ENCODE measurements at places on chromosomes 6 and 20. TPM values are rescaled to one million over a fixed set of nuclear protein-coding genes. Genes with fewer than 3 reads are reported as not detected.

Gene PTPRK
- 133 TPM for total RNA-seq

Gene UBD
- total RNA-seq: 7.8 TPM

Gene ASIP
- total RNA-seq: not detected

Gene HRH3
- total RNA-seq: not detected

Gene SERINC1
- total RNA-seq: 309 TPM

Gene ZNF341
- total RNA-seq: 0.86 TPM

Gene SPDEF
- not detected for total RNA-seq

Gene SLC17A2
- not detected for total RNA-seq

Gene BAK1
- total RNA-seq: 21.1 TPM

Gene TRDN
- not detected for total RNA-seq

Gene GNRH2
- total RNA-seq: 0.09 TPM

Gene GCLC
- total RNA-seq: 33.9 TPM

Gene TMC2
- total RNA-seq: not detected

Gene SSTR4
- not detected for total RNA-seq

Gene TREML2
- total RNA-seq: not detected

Gene HLA-G
- total RNA-seq: not detected

Gene NKAIN2
- not detected for total RNA-seq

Gene OR2H2
- not detected for total RNA-seq

Gene SLX4IP
- total RNA-seq: 3.2 TPM

Gene TNFRSF21
- 65.1 TPM for total RNA-seq

Gene DEFB132
- not detected for total RNA-seq

Gene ACOT13
- total RNA-seq: 4.6 TPM

Gene KDM1B
- total RNA-seq: 8.2 TPM

Gene ACTR5
- 6.6 TPM for total RNA-seq

Gene DSTN
- total RNA-seq: 144 TPM

Gene GABRR2
- total RNA-seq: 0.77 TPM

Gene PAX1
- not detected for total RNA-seq

Gene RIMS4
- total RNA-seq: not detected

Gene LST1
- total RNA-seq: 0.26 TPM

Gene MLN
- not detected for total RNA-seq

Gene NEDD9
- total RNA-seq: 74.8 TPM

Gene DLK2
- 0.33 TPM for total RNA-seq

Gene PMEPA1
- 1.1 TPM for total RNA-seq

Gene CCN5
- under 0.01 TPM for total RNA-seq

Gene TCF21
- total RNA-seq: not detected

Gene SCRT2
- total RNA-seq: not detected

Gene TSPO2
- not detected for total RNA-seq

Gene NMBR
- total RNA-seq: not detected

Gene PTP4A1
- 20.3 TPM for total RNA-seq

Gene SFTA2
- total RNA-seq: not detected

Gene SLC22A16
- total RNA-seq: under 0.01 TPM

Gene RFX6
- not detected for total RNA-seq

Gene ALDH8A1
- total RNA-seq: 0.17 TPM
